Panc1 (cell line): ENCODE measurements at places on chromosomes 6 and 20.

DNA sequence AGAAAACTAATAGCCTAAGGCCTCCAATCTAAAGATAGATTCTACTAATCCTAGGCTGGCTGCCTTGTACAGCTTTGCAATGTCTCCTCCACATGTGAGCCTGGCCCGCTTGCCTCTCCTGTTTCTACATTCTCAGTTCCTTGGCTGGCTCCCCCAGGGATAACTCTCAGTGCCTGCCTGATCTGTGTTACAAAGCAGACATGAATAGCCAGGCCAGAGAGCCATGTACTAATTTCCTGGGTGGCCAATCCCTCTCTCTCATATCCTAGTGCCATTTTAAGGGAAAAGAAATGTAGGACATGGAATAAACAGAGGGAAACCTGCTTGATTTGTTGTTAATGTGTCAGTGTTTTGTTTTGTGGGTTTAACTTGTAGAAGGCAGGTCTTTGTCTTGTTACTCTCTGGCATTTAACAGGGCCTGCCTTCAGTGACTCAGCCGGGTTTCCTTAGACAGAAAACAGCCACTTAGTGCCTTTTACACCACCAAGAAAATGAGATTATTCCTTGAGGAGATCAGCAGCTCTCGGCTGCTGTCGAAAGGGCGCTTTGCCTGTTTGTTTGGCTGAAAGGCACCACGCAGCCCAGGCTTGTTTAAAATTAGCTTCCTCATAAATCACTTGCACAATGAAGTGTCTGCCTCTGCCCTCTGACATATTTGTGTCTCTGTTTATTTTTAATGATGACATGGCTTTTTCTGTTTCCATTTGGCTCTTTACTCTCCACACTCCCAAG is 702.7 kb downstream of the MAFB start:
- DNase-seq = no peak

GRCh38 chr20:36275011-36275410 is 31.1 kb upstream of the DLGAP4 start:
- DNase-seq = no peak

- DNase-seq = no peak
These were observed 14.3 kb upstream of the LAMP5 start for GRCh38 chr20:9500121-9500520.

DNA sequence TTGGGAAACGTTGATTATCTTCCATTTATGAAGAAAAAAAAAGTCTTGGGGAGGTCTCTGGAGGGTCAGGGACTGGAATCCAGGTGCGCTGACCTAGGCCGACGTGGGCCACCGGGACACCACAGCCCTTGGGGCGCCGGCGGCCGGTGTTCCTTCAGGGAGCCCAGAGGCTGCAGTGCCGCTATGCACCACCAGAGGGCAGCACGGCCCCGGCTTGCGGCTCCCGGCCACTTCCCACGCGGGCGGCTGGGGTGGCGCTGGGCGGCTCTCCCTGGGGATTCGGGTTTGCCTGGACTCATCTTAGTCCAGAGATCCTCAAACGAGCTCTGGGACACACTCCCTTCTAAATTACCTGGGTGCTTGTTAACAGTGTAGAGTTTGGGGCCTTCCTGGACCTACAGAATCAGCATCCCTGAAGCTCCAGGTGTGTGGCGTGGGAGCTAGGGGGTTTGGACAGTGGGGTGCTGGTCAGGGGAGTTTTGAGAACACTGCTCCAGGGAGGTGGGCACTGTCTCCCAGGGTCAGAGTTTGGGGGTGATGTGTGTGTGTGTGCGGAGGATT is 23.0 kb upstream of the GTSF1L start:
- DNase-seq = peak; percentile 27

DNA sequence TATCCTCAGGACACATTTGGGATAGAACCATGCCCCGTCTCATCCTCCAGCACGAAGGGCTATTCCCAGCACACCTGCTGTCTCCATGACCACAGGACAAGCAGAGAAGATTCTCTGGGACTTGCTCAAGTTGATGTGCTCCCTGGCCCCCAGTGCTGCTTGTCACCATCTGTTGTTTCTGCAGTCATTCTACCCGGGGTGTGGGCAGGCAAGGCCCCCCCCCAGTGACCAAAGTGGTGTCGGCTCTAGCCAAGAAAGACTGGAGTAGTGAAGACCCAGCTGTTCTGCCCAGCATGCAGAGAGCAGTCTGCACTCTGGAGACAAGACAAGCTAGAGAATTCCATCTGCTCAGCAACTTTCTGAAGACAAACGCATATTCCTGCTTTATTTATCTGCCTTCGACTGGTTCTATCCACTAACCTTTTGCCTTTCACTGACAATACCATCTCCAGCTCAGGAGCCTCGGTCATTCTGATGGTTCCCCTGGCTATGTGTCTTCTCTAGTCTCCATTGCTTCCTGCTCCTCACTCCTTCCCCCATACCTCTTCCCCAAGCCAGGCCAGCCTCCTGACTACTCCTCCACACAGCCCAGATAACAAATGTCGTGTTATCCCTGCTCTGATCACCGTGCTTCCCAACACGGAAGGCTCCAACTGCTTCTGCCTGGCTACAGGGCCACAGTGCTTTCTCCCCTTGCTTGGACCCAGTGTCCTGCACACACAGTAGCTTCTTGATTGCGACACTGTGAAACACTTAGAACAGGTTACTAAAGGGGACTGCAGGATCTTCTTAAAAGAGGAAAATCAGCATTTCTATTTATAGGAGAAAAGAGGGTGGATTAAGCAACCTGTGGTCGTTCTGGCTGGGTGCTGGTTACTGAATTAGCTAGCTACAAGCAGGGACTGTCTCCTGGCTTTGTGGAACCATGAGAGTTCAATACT is 86.7 kb upstream of the EMILIN3 start:
- DNase-seq = no peak

DNA sequence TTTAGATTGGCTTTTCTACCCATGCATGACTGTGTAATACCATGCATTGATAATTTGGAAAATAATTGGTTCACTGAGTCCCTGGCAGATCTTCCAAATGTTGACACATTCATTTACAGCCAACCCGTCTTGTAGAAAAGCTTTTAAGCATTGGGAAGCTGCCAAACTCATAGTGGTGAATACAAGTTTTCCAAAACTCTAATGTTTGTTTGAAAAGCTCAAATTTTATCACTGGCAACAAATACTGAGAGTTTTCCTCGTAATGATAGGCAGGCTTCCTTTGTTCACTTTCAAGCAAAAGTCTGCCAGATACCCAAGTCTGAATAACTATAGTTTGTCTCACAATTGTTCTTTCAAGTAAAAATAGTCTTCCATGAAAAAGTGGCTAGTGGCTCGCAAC is 143.0 kb downstream of the FIG4 start:
- DNase-seq = no peak

DNA sequence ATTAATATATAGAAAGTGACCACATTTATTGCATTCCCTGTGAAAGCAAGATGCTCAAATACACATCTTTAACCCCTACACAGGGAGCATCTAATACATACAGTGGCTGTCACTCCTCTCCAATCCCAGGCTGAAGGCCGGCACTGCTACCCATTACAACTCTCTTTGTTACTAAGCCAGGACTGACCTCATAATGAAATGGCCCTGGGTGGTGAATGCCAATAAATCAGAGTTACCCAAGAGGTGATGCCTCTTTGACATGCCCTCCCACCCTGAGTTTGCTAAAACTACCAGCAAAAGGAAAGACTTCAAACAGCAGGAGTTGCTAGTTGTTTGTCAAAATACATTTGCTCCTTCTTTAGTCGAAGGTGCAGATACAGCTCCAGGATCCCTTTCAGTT is 214.2 kb downstream of the FOXA2 start:
- DNase-seq = no peak

DNA sequence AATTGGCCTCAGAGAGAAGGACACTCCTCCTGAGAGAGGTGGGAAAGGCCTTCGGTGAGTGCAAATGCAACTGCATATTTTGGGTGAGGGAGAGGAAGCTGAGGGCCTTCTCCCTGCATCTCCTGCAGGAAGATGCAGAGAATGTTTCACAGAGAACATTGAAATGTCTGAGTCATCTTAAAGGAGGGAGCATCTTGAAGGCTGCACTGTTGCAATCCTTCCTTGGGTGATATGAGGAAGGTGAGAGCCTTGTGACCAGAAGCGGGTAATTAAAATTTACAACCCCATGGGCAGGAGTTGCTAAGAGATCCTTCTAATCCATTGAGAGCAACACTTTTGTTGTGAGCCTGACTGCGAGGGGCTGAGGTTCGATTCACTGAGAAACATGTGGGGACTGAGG is 375.7 kb upstream of the MARCKS start:
- no peak for DNase-seq

GRCh38 chr20:10843146-10843711 is 169.4 kb upstream of the JAG1 start:
- no peak for DNase-seq

DNA sequence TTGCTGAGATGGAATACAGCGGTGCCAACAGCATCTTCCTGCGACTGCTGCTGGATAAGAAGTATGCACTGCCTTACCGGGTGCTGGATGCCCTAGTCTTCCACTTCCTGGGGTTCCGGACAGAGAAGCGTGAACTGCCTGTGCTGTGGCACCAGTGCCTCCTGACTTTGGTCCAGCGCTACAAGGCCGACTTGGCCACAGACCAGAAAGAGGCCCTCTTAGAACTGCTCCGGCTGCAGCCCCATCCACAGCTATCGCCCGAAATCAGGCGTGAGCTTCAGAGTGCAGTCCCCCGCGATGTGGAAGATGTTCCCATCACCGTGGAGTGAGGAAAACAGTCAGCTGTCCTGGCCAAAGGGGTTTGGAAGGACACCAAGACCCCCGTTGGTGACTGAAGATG is 9.2 kb downstream of the CCND3 start:
- DNase-seq = no peak
